Fibroblast of skin of right biceps (primary cell): ENCODE measurements at places on chromosomes 1 and 21.

GRCh38 chr21:29616209-29616751 lies 317.6 kb downstream of the BACH1 start:
- no peak for DNase-seq

- no peak for DNase-seq
These were observed 51.7 kb downstream of the SIK1 start for GRCh38 chr21:43375006-43375836.

DNA sequence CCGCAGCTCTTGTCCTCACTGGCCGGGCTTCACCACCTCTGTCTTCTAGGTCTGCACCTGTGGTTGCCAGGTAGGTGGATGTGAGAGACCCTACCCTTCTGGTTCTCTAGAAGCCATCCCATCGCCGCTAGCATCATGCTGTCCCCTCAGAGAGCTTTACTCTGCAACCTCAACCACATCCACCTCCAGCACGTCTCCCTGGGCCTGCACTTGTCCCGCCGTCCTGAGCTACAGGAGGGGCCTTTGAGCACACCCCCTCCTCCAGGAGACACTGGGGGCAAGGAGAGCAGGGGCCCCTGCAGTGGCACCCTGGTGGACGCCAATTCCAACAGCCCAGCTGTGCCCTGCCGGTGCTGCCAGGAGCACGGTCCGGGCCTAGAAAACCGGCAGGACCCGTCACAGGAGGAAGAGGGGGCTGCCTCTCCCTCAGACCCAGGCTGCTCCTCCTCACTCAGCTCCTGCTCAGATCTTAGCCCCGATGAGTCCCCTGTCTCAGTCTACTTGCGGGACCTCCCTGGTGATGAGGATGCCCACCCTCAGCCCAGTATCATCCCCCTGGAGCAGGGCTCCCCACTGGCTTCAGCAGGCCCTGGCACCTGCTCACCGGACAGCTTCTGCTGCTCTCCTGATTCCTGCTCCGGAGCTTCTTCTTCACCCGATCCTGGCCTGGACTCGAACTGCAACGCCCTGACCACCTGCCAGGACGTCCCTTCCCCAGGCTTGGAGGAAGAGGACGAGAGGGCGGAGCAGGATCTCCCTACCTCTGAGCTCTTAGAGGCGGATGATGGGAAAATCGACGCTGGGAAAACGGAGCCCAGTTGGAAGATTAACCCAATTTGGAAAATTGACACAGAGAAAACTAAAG lies 1.2 kb downstream of the RUSC1 start:
- DNase-seq, result no peak

DNA sequence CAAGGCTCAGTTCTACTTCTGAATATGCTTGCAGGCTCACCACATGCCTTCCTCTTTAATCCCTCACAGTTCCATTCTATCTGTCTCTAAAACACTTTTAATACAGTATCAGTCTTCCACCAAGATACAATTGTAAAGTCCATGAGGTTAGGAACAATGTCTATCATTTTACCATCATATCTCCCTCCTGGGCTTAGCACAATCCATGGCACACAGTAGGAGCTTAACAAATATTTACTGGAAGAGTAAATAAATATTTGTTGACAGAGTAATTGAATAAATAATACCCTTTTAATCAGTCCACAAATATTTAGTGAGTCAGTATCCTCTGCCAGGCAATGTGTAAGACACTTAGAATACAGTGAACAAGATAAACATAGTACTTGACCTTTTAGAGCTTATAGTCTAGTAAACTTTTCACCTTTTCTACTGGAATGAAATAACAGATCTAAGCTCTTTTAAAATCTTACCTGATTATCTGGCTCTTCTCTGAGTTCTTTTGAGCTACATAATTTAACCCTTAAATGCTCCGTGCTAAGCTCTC lies 12.7 kb upstream of the GADD45A start:
- no peak for DNase-seq

DNA sequence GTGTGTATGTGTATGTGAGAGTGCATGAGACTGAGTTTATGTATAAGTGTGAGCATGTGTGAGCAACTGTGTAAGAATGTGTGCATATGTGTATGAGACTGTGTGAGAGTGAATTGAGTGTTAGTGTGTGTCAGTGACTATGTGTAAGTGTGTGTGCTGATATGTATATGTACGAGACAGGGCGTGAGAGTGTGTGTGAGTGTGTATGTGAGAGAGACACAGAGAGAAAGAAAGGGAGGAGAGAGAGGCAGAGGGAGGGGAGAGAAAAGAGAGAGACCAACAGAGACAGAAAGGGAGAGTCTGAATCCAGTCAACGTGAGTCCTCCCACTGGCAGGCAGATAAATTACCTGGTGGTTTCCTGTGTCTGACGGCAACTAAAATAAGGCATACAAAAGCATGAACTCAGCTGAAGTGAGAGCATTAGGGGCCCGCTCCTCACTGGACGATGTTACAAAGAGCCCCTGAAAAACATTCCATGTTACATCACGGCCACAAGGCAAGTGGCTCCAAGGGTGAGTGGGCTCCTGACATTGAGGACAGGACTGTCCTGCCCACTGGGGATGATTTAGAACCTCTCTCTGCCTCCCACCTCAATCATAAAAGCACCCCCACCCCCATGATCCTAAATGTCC lies 66.6 kb upstream of the TIAM1 start:
- DNase-seq, result no peak

DNA sequence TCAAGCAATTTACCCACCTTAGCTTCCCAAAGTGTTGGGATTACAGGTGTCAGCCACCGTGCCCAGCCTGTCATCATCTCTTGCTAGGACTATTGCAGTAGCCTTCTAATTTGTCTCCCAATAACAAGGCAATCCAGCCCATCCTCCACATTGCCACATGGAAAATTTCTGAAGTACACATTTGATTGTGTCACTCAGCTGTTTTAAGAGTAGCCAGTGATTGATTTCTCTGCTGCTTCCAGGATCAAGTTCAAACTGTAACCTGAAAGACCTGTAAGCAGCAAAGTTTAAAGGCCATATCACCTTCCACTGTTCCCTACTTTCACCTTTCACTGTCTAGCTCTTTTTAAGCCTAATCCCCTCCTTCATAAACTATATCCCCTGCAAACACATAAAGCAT lies 7.8 kb upstream of the ELK4 start:
- DNase-seq, result no peak

DNA sequence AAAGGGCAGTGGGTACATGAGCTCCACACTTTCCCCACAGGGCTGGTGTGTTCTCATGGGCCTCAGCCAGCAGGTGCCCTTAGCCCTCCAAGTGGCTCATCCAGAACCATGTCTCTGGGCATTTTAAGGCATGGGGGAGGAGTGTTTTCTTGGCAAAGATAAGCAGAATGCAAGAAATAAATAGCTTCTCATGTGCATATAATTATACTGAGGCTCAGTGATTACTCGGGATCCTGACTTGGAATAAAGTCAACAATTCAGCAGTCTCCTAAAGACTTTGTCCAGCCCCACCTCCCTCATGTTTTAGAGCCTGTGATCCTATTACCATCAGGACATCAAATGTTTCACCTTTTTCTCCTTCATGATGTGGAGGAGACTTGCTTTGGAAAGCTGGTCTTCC lies 92.7 kb upstream of the COG2 start:
- DNase-seq, result no peak

DNA sequence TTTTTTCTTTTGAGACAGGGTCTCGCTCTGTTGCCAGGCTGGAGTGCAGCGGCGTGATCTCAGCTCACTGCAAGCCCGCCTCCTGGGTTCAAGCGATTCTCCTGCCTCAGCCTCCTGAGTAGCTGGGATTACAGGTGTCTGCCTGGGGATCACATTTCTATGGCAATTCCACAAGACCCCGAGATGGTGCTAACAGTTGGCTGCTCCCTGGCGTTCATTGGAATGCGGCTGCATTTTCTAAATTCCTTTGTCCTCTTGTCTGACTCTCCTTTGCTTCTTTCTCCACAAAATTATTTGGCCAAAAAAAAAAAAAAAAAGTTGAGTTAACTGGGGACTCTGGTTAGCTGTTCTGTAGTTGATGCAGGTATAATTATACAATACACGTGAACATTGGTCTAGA lies 176.4 kb downstream of the ETS2 start:
- peak; percentile 80 for DNase-seq

DNA sequence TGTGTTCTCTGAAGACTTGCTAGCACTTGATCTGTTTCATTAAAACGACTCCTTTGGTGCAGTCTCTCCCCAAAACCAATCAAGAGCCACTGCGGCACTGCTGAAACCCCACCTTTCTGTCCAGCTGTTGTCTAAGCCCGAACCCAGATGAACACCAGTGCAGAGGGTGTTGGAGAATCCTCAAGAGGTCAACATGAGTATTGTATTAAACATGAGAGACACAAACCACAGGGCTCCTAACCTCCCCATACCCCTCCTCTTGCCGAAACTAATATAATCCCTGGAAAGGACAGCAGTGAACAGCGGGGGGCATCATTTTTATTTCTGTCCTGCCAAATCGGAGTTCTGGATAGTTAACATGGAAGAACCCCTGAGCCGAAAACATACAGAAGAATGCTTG lies 333.9 kb downstream of the CAMTA1 start:
- no peak for DNase-seq

GRCh38 chr1:230230948-230231773 lies 164.1 kb downstream of the GALNT2 start:
- DNase-seq, result no peak

DNA sequence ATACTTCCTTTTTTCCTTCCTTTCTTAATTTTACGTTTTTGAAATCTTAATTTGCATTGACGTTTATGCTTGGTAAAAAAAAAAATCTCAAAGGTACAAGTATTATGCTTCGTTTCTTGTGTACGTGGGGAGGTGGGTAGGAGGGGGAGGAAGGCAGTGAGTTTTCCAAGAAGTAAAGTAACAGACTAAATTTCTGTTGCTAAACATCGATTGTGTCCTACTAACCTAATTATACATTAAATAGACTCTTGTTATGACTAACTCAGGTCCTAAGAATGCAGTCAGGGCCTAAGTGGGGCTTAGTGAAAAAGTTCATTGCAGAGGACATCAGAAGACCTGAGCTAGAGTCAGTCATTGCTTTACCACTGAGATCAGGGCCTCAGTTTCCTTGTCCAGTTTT lies 17.5 kb downstream of the NEK7 start:
- DNase-seq, result peak; percentile 38

- DNase-seq, result no peak
These were observed 8.7 kb downstream of the CDCA8 start for GRCh38 chr1:37701051-37701450.

DNA sequence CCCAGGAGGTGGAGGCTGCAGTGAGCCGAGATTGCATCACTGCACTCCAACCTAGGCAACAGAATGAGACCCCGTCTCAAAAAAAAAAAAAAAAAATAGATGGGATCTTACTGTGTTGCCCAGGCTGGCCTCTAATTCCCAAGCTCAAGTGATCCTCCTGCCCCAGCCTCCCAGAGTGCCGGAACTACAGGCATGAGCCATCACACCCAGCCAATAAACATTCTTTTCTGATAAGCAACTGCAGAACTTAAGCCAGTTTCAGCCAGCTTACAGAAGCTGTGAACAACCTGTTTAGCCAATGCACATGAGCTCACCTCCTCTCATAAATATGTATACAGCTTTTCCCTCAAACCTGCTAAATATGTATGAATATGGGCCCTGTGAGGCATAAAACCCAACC lies 3.1 kb upstream of the MIIP start:
- no peak for DNase-seq

DNA sequence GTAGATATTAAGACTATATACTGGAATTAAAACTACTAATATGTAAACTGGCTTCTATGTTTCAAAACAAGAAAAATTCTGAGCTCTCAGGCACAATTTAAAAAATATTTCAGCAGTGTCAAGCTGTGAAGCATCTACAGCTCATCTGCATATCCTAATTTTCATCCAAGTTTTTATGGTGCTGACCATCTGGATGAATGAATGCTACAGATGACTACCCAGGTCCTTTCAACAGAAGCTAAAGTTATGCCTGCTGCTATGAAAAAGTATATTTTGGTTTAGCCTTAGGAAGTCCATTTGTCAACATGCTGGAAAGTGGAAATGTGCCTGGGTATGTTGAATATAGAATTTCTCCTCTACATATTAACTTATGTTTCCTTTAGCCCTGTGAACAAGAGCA lies 206.9 kb downstream of the NEGR1 start:
- DNase-seq, result no peak

GRCh38 chr1:60502506-60502905 lies 428.9 kb upstream of the C1orf87 start:
- no peak for DNase-seq

- DNase-seq, result peak; percentile 83
These were observed 699 bp downstream of the DIPK1A start for GRCh38 chr1:92960395-92961130.

- DNase-seq, result peak; percentile 71
These were observed 38.2 kb downstream of the PRKCZ start for GRCh38 chr1:2088458-2088857.
